Activated CD8-positive, alpha-beta memory T cell treated with anti-CD3 and anti-CD28 coated beads for 4 hours (primary cell): ENCODE measurements at places on chromosomes 12 and 14.

GRCh38 chr12:25051656-25052195, 102.8 kb upstream of the BCAT1 start:
- peak; percentile 20 for DNase-seq

DNA sequence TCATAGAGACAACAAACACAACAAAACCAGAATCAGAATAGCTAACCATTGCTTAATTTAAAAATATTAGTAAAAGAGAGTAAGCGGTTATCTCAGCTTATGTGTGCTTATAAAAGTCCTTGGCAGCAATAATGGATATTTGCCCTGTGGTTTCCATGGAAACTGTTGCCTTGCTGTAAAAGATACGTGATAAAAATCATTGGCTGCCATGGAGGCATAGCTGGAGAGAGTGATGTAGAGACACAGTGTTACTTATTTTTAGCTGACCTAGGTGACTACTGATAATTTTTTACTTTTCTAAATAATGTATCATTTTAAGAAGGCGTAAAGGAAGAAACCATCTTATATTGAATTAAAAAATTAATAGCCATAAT, 92.9 kb downstream of the ERC1 start:
- DNase-seq, result no peak

DNA sequence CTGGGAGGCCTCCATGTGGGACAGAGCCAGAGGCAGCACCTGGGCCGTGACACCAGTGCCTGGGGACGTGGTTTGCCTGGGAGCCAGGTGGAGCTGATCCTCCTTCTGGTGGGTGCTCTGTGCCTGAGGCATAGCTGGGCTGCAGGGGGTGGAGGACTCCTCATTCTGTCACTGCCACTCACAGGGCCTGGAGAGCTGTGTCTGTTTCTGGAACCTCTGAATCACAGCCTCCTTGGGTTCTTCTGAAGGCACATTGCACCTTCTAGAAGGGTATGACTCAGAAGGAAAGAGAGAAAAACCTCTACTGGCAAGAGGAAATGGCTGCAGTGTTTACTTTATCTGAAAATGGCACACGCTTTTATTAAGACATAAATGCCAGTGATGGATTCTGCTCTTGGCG, 659.8 kb downstream of the VRK1 start:
- DNase-seq, result peak; percentile 73

DNA sequence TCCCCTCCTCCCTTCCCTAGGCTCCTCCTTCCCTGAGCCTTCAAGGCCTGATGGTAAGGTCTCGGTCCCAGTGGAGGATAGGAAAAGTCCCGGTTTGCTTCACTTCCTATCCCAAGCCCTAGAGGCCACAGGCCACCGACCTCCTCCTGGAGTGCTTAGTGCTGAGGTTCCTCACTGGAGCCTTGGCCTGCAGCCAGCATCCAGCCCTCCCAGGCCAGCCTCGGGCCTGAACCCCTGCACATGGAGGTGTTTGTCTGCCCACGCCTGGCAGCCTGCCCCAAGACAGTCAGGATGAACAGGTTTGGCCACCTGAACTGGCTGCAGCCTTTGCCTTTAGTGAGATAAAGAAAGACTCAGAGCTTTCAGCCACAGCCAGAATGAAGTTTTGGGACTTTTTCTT, 15.8 kb upstream of the KRT7 start:
- no peak for DNase-seq
